ENCODE measurements at places on chromosomes 2 and 18. TPM values are rescaled to one million over a fixed set of nuclear protein-coding genes. Genes with fewer than 3 reads are reported as not detected.

IGFBP5 gene
- 661 TPM for total RNA-seq

ALLC gene
- total RNA-seq: not detected

RGPD3 gene
- total RNA-seq: 0.85 TPM

CEP68 gene
- total RNA-seq: 25.3 TPM

ANKRD12 gene
- total RNA-seq: 99.5 TPM

TUBA3E gene
- not detected for total RNA-seq

SLC35F5 gene
- total RNA-seq: 85.8 TPM

DAPL1 gene
- total RNA-seq: not detected

TCF7L1 gene
- 7.0 TPM for total RNA-seq

MTCL1 gene
- 2.2 TPM for total RNA-seq

POU3F3 gene
- 1.7 TPM for total RNA-seq

COL4A3 gene
- 0.19 TPM for total RNA-seq

TOGARAM2 gene
- 3.5 TPM for total RNA-seq

HOXD12 gene
- not detected for total RNA-seq

RTP5 gene
- not detected for total RNA-seq

LRRC30 gene
- not detected for total RNA-seq

TNS1 gene
- 1,168 TPM for total RNA-seq

NEU2 gene
- total RNA-seq: not detected

GPBAR1 gene
- total RNA-seq: 13.9 TPM

TWIST2 gene
- total RNA-seq: 93.3 TPM

KCNJ3 gene
- not detected for total RNA-seq

ATP6V1B1 gene
- total RNA-seq: not detected

CWC22 gene
- 23.6 TPM for total RNA-seq

RAB17 gene
- total RNA-seq: 1.2 TPM

All from subcutaneous adipose tissue (tissue), 4 donors.